ENCODE measurements at places on chromosomes 3 and 15. TPM values are rescaled to one million over a fixed set of nuclear protein-coding genes. Genes with fewer than 3 reads are reported as not detected.

Gene C3orf20
- 0.30 TPM for polyA plus RNA-seq

Gene DNASE1L3
- 4.4 TPM for polyA plus RNA-seq

Gene ANKRD34C
- polyA plus RNA-seq: 0.01 TPM

Gene DLL4
- 7.8 TPM for polyA plus RNA-seq

Gene ARNT2
- 59.3 TPM for polyA plus RNA-seq

Gene INO80
- polyA plus RNA-seq: 22.4 TPM

Gene GOLGA8R
- 13.1 TPM for polyA plus RNA-seq

GRCh38 chr3:112813016-112813415, 33.6 kb downstream of the CD200R1L start:
- no peak for DNase-seq

- DNase-seq: no peak
Measured at GRCh38 chr3:193897288-193897687, 238.7 kb upstream of the HES1 start.

GRCh38 chr3:77186319-77186718, 146.4 kb downstream of the ROBO2 start:
- DNase-seq: no peak

GRCh38 chr3:66195347-66195783, 25.4 kb upstream of the SLC25A26 start:
- peak; percentile 31 for DNase-seq

DNA sequence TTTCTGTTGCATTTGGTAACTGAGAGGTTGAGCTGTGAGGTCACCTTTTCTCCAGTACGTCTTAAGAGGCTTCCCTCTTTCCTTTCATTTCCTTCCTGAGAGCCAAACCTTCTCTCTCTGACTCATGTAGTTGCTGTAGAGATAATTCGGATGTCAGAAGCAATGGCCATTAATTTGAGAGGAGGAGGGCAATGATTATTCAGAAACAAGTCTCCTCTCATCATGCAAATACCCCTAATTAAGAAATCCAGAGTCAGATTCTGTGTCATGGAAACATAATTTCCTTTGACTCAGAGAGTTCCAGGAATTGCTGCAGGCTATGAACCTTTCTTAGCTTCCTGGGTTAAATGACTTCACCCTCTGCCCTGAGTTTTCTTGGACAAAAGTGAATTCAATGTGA, 59.0 kb upstream of the GSK3B start:
- DNase-seq: no peak

DNA sequence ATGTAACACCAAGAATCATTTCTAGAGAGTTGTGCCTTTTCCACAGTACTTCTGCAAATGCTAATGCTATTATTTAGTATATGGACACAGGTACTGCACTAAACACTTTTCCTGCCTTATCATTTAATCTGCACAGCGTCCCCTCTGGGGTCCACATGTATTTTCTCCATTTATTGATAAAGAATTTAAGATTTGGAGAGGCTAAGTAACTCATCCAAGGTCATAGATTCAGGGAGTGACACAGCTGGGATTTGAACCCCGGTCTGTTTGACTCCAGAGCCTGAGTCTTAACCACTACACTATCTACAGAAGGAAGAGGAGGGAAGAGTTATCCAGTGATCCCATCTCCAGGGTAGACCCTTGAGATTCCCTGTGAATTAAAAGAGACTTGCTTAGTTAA, 24.9 kb upstream of the TPRG1 start:
- DNase-seq: no peak
